ENCODE measurements at places on chromosomes 16 and 17.

DNA sequence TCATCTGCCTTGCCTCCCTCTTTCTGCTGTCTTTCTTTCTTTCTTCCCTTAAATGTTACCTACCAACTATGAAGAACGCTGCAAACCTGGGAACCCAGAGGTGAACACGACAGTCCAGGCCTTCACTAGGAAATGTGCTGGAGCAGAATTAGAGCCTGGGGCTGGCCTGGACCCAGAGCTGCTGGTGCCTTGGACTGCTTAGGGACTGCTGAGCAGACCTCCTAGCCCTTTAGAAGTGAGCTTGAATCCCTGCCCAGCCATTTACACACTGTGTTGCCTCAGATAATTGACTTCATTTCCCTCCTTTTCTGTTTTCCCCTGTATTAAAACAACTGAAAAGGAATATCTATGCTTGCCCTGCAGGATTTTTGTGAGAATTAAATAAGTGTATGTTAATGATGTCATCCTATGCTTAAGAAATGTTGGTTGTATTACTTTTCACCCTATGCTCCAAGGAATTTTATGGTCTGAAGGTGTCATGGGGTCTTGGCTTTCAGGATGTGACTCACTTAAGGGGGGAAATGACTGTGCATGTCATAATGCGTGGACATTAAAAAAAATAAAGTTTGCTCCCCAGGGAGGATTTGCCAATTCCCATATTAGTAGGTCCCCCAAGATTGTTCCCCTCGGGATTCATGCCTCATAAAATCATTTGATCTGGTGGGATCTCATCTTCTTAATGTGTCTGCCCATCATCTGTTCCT, 11.5 kb downstream of the CDH13 start:
- H3K36me3 ChIP-seq = no peaks in the 10 kb centered on the region
- no peaks in the 10 kb centered on the region for H3K4me1 ChIP-seq
- DNase-seq = no peak
- no peaks in the 10 kb centered on the region for H3K27me3 ChIP-seq
- no peak overlapping the region for H3K4me3 ChIP-seq

- H3K4me1 ChIP-seq = peaks cover 16% of the 10 kb centered on the region
- no peaks in the 10 kb centered on the region for H3K36me3 ChIP-seq
- DNase-seq = no peak
- H3K4me3 ChIP-seq = no peak overlapping the region
These were observed 1.4 kb upstream of the CTCF start for GRCh38 chr16:67560827-67561342.

GRCh38 chr16:71775949-71776348, 32.7 kb downstream of the AP1G1 start:
- no peak for DNase-seq
- H3K36me3 ChIP-seq = peaks cover 4% of the 10 kb centered on the region
- H3K4me3 ChIP-seq = no peak overlapping the region
- no peak overlapping the region for H3K27ac ChIP-seq

DNA sequence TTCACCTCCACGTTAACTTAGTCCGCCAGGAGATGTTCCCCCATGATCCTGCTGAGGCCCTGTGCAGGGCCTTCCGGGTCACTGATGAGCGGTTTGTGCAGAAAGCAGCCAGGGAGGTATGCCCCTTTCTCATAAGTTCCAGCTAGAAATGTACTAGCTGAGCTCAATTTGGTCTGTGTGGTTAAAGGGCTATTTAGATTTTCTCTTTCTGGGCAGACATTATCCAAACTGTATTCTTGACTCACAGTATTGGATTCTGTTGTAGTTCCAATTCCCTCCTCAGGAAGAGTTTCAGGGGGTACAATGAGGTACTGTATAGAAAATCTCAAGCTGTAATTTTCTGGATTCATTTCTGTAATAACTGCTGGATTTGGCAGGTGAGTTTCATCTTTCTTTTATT, 137.1 kb downstream of the TRIM37 start:
- no peaks in the 10 kb centered on the region for H3K36me3 ChIP-seq
- H3K27me3 ChIP-seq = no peaks in the 10 kb centered on the region
- no peak overlapping the region for H3K4me3 ChIP-seq
- no peak overlapping the region for H3K27ac ChIP-seq
